Activated CD4-positive, alpha-beta T cell treated with anti-CD3 and anti-CD28 coated beads, Interleukin-2, Interleukin-6, amounts not matched to agents 100 ng/mL and 50 ng/mL, durations not matched to agents 16 hours and 8 hours (primary cell): ENCODE measurements at places on chromosomes 7 and 10.

GRCh38 chr7:6197801-6198551 is 74.4 kb downstream of the CYTH3 start:
- DNase-seq = no peak

GRCh38 chr10:66564287-66564686 is 361.5 kb upstream of the LRRTM3 start:
- DNase-seq = no peak

GRCh38 chr7:46811529-46811928 is 770.4 kb downstream of the TNS3 start:
- no peak for DNase-seq

GRCh38 chr10:119477444-119477843 is 65.1 kb downstream of the RGS10 start:
- no peak for DNase-seq

DNA sequence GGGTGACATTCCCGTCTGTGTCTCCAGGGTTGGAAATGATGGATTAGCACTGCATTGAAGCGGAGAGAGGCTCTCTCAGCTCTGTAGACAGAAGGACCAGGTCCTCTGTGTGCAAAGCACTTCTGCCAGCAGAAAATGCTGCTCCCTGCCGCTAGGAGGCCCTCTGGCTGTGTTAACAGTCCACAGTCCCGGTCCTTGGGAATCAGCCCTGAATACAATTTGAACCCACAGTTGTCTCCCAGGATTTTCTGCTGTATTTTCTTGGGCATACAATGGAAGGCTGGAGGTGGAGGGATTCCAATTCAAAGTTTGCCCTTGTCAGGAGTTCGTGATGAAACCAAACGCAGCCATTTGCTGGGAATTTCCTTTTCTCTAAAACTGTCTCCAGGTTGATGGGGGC is 205.2 kb downstream of the GLRX3 start:
- DNase-seq = peak; percentile 25

DNA sequence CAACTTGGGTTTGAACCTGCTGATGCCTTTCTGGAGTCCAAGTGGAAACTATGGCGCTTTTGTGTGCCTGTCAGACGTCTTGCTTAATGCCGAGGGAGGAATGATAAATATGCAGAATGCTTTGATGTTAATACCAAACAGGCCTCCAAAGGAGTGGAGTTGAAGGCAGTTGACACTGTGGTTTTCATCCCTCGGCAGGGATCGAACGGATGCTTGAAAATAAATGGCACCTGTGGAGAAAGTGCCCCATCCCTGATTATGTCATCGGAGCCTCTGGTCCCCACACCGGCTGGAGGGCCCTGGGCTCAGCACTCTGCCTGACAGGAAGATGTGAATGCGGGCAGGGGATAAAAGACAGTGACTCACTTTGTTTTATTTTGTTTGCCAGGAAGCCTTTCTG is 148.7 kb upstream of the GPR26 start:
- DNase-seq = no peak

GRCh38 chr7:84021292-84021908 is 173.2 kb downstream of the SEMA3A start:
- DNase-seq = no peak

GRCh38 chr7:85750454-85750949 is 563.6 kb upstream of the SEMA3D start:
- peak; percentile 46 for DNase-seq

DNA sequence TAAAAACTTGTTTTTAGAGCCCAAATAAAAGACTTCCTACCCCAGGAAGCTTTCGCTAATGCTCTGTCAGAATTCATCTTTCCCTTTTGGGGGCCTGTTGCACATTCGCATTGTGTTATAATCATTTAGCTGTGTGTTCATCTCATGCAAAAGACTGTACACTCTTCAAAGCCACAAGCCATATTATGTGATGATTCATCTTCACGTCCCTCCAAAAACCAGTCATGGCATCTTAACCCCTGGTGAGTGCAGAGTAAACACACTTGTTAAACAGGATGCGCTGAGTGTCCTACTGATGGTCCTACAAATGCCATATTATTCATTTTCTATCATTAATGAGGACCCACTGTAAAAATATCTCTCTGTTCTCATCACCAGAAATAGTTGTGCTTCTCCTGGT is 235.4 kb downstream of the KIAA1217 start:
- DNase-seq = peak; percentile 58

- DNase-seq = no peak
Observed at GRCh38 chr10:4460267-4460666, 365.7 kb upstream of the AKR1E2 start.

DNA sequence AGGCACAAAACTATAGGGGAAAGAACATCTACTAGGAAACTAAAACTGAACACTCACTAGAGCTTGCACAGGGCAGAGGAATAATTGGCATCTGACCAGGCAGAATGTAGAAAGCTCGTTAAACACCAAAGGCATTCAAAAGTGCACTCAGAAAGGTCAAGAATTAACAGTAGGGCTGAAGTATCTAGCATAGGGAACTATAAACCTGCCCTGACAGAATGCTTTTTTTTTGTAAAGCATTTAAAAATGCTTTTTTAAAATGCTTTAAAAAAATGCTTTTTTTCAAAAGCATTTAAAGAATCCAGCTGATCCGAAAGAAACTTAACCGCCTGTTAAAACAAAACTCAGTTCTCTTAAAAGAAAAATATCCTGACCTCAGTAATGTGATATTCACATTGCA is 74.6 kb upstream of the EGFR start:
- no peak for DNase-seq

DNA sequence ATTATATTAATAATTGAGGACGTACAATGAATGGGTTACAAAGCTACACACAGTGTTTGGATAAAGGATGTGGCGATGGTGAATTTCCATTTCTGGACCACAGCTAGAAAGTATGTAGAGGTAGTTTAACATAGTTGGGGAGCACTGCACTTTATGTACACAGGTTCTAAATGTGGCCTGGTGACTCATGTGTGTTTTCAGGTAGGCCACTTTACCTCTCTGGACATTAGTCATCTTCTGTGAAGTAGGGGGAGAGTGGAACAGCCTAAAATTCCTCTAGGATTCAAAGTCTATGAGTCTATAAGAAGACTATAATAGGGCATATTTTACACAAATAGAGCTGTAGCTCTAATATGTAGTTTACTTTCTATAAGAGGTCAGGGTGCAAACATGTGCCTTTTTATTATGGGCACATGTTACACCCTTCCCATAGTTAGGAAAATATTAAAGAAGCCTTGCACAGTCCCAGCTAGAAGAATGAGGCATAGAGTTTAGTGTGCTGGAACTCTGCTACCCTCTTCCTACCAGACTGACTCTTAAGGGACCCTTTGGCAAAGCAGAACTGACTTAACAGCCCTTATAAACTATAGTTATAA is 594.9 kb downstream of the LRMDA start:
- no peak for DNase-seq

- DNase-seq = no peak
Observed at GRCh38 chr10:100141446-100142087, 44.3 kb downstream of the ERLIN1 start.

GRCh38 chr7:30835396-30835915 is 64.2 kb downstream of the MINDY4 start:
- no peak for DNase-seq

GRCh38 chr10:22379059-22379458 is 33.8 kb downstream of the SPAG6 start:
- peak; percentile 25 for DNase-seq

DNA sequence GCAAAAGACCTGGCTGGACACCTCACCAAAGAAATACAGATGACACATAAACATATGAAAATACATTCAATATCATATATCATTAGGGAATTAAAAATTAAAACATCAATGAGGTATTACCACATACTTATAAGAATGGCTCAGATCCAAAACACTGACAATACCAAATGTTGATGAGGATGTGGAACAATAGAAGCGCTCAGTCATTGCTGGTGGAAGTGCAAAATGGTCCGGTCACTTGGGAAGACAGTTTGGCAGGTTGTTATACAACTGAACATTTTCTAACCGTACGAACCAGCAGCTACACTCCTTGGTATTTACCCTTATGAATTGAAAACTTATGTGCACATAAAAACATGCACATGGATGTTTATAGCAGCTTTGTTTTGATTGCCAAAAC is 38.5 kb downstream of the ZMYND11 start:
- no peak for DNase-seq

GRCh38 chr7:106285051-106285854 is 470 bp upstream of the NAMPT start:
- peak; percentile 99 for DNase-seq

- DNase-seq = no peak
Observed at GRCh38 chr7:138654616-138655015, 46.5 kb downstream of the SVOPL start.

DNA sequence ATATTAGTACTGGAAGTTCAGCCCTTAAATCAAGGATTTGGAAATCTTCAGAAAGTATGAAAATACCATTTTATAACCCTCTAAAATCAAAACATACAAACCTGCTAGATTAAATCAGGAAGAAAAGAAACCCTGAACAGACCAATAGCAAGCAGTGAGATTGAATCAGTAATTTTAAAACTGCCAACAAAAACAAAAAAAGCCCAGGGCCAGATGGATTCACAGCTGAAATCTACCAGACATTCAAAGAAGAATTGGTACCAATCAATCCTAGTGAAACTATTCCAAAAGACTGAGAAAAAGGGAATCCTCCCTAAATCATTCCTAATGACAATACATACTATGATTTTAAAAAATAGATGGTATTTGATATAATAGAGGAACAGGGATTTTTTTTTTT is 70.1 kb downstream of the MCU start:
- no peak for DNase-seq

DNA sequence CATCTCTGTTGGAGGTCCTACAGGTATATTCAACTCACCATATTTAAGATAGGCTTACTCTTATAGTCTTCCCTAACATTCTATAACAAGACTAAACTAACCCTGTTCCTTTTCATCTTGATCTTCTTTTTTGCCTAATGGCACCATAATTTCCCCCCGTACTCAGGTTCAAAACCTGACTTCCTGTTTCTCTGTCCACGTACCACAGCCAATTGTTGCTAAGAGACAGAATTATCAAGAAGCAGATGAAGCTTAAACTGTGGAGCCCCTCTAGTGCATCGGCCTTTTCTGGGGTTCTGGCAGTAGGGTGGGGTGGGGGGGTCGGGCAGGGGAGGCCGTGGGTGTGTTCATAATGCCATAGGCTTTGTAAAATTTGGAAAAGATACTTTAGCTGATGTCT is 109.2 kb downstream of the EVX1 start:
- DNase-seq = no peak

DNA sequence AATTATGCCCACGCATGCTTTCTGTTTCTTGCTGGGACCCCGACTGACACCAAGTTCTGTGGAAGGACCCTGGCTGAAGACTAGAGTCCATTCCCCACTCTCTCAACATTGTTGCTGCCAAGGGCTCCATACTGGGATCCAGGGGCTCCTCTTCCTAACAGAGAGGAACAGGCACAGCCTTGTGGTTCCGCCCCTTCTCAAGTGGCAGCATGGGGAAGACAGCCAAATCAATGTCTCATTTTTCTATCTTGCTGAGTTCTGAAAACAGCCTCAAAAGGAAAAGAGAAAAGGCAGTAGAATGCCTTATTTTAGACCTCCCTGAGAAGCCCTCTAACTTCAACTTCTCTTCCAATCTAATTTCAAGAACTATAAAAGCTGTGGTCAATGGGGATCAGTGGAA is 23.7 kb upstream of the LAMB1 start:
- no peak for DNase-seq

- no peak for DNase-seq
Observed at GRCh38 chr7:16719699-16720098, 33.9 kb upstream of the TSPAN13 start.

GRCh38 chr7:17054836-17055235 is 173.1 kb upstream of the AGR3 start:
- DNase-seq = no peak

DNA sequence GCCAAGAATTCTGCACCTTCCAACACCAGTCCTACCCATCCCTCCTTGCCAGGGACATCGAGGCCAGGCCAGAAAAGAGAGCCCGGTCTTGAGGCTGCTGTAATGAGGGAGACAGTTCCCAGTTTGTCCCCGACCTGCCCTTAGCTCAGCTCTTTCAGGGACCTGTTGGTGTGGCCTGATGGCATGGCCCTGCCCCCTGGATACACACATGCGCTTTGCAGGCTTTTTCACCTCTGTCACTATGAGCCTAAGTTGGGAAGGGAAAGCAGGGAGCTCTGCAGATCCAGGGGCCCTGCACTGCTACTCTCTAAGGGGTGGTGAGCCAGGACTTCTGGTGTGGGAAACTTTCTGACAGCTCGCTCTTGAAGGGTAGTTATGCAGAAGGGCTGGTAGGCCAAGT is 2.1 kb downstream of the SCD start:
- DNase-seq = no peak

- DNase-seq = no peak
Observed at GRCh38 chr7:66261941-66262340, 56.8 kb downstream of the TPST1 start.

GRCh38 chr10:3438606-3439005 is 266.0 kb upstream of the PITRM1 start:
- DNase-seq = no peak

- DNase-seq = no peak
Observed at GRCh38 chr10:84179059-84179710, 5.6 kb downstream of the GPR15LG start.

GRCh38 chr7:11847336-11847735 is 15.3 kb upstream of the THSD7A start:
- DNase-seq = no peak

- DNase-seq = no peak
Observed at GRCh38 chr7:43577485-43577951, 5.4 kb upstream of the STK17A start.

DNA sequence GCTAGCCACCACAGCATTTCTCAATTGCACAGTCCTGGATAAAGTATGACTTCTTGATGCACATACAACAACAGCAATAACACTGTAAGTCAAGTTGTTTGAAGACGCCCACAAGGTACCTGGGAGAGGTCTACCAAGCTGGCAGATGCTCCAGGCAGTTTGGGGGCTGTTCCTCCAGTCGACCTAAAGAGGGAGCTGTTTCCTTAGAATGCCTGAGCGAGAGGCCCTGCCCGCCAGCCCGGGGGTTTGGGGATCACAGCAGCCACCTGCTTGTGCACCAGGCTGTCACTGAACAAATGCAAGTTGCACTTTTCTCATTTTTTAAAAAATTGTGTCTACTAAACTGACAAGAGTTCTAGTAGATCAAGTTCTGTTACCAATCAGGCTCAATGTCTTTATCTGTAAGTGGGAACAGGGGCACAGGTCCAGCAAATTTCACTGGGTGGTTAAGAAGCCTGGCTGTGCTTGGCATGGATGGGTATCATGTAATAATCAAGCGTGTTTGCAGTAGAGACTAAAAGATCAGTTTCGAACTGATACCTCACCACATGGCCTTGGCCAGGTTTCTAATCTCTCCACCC is 193.8 kb upstream of the ADO start:
- DNase-seq = peak; percentile 87
